ENCODE measurements at places on chromosomes 12 and 14. TPM values are rescaled to one million over a fixed set of nuclear protein-coding genes. Genes with fewer than 3 reads are reported as not detected.

THTPA gene
- 20.2 TPM for total RNA-seq

DNA sequence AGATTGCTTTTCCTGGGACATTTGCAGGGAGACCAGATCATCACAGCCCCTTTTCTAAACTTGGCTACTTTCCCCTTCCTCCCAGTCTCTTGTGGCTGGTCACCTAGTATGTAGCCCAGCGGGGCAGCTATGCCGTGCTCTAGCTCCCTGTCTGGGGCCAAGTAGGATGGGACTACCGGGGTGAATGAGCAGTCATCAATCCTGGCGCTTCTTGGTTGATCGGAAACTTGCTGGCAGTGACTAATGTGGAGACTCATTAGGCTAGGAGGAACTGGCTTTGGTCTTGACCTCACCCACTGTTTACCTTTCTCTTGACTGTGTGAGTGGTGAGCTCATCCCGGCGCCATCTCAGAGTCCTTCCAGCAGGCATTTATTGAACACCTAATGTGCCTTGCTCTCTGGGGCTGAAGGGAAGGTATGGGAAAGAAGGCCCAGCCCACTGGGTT lies 15.9 kb downstream of the PLEKHG3 start:
- peak; percentile 73 for DNase-seq

GRCh38 chr14:31484754-31485153 lies 3.1 kb downstream of the GPR33 start:
- no peak for DNase-seq

DNA sequence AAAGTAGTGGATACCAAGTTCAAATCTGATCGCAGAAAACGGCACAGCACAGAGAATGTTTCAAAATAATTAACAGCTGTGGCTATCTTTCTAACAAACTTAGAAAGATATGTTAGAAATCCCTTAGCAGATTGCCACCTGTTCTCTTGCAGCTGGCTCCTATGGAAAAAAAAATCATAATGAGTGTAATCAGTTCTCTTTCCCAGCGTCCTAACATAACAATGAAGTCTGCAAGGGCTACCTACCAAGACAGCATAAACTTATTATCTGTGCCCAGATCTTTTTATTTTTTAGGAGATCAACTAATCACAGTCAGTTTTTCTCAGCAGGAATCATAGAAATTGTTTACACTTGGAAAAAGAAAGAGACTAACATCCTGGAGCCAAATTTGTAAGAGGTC lies 358.6 kb upstream of the FOXG1 start:
- DNase-seq: no peak

PTPRO gene
- total RNA-seq: 3.0 TPM

YY1 gene
- total RNA-seq: 79.4 TPM

DNA sequence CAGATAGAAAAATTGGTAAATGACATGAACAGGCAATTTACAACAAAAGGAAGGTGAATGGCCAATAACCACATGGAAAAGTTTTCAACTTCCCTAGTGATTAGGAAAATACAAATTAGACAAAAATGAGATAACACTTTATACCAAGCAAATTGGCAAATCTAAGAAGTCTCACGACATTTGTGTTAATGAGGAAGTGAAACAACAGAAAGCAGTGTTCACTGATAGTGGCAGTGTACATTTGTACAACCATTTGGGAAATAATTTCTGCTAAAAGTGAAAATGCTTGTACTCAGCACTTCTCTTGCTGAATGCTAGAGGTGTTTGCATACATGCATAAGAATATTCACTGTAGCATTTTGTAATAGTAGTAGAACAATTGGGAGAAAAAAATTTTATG lies 126.6 kb downstream of the LLPH start:
- DNase-seq: no peak

MFAP5 gene
- total RNA-seq: 17.0 TPM

Measured in ureter (tissue), 1 donor.